ENCODE measurements at places on chromosomes 12 and 14.
A peak's percentile ranks its signal among the peaks of the same experiment; 100 is the strongest.

DNA sequence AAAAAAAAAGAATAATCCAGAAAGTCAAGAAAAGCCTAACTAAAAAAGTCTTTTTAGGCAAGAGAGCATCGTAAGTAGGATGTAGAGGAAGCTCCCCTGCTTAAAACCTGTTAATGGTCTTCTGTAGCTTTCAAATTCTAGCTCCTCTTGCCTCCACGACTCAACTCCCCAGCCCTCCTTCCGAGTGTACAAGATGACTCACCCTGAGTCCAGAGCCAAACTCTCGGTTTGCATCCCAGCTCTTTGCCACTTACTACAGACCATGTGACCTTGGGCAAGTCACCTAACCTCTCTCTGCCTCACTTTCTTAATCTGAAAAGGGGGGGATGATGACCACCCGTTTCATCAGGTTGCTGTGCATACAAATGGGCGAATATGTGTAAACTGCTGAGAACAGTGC lies 460.4 kb downstream of the DPF3 start:
- no peak for DNase-seq

GRCh38 chr12:117821480-117822175 lies 147.2 kb downstream of the KSR2 start:
- DNase-seq, result no peak

GRCh38 chr14:93880021-93880820 lies 46.9 kb upstream of the FAM181A start:
- DNase-seq, result no peak

DNA sequence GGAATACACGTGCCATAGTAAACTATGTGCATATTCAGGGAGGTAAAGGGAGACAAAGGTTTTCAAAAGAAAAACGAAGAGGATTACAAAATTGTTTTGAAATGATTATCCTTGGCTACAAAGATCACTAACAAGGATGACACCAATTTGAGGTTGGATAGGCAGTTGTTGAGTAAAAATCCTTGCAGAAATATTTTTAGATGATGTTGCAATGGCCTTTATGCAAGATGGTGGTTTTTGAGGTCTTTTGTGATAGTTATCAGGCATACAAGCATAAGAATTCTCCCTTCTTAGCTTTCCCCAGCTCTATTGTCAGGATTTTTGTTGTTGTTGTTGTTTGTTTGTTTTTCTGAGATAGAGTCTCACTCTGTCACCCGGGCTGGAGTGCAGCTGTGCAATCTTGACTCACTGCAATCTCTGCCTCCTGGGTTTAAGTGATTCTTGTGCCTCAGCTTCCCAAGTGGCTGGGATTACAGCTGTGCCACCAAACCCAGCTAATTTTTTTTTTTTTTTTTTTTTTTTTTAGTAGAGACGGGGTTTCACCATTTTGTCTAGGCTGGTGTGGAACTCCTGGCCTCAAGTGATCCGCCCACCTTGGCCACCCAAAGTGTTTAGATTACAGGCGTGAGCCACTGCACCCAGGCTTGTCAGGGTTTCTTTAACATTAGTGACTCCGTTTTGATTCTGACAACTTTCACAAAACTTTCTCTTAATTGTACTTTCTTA lies 7.8 kb downstream of the RNASE1 start:
- DNase-seq, result no peak

- no peak for DNase-seq
These were observed 244.8 kb downstream of the IPO8 start for GRCh38 chr12:30450872-30451271.

DNA sequence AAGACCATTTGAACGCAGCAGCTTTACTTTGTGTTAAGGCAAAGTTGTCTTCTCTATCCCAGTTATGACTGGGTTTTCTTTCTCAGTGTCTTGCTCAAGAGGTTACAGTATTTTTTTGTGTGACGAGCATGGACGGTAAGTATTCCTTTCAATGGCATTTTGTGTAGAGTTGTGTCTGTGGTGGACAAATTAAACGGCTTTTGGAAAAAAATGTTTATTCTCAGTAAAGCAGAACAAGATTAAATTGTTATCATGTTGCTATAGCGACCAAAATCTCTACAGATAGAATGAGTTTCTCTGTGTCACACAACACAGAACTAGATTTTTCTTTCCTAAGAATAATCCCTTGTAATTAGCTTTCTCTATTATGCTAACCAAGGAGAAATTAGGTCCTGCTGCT lies 417.1 kb downstream of the AEBP2 start:
- DNase-seq, result no peak

GRCh38 chr12:42090899-42091298 lies 53.8 kb downstream of the GXYLT1 start:
- no peak for DNase-seq

DNA sequence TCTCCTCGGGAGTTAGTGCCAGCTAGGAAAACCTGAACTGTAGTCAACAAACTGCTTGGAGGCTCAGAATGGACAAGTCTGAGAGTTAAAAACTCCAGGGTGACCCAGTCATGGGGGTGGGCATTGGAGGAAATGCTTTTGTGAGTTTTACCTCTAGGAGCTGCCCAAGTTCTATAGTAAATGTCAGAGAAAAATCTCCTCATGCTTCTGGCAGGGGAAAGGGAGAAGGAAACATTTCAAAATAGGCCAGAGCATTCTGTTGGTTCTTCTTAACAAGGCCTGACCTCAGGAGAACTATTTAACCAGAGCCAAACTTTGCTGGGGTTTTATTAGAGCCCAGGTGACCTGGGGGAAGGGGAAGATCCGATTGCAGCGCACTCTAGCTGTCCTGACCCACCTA lies 12.3 kb downstream of the NINJ2 start:
- DNase-seq, result no peak

DNA sequence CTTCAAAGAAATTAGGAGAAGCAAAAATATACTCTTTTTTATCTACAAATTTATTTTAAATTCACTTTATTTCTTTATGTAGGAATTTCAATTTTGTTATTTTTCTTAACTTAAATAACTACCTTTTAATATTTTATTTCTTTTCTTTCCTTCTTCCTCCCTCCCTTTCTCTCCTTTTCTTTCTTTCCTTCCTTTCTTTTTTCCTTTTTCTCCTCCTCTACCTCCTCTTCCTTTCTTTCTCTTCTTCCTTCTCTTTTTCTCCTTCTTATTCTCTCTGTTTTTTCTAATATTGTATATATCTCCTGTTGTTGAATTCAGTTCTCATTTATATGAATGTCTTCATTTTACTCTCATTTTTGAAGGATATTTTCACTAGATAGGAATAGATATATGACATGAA lies 127.6 kb downstream of the MIPOL1 start:
- no peak for DNase-seq

DNA sequence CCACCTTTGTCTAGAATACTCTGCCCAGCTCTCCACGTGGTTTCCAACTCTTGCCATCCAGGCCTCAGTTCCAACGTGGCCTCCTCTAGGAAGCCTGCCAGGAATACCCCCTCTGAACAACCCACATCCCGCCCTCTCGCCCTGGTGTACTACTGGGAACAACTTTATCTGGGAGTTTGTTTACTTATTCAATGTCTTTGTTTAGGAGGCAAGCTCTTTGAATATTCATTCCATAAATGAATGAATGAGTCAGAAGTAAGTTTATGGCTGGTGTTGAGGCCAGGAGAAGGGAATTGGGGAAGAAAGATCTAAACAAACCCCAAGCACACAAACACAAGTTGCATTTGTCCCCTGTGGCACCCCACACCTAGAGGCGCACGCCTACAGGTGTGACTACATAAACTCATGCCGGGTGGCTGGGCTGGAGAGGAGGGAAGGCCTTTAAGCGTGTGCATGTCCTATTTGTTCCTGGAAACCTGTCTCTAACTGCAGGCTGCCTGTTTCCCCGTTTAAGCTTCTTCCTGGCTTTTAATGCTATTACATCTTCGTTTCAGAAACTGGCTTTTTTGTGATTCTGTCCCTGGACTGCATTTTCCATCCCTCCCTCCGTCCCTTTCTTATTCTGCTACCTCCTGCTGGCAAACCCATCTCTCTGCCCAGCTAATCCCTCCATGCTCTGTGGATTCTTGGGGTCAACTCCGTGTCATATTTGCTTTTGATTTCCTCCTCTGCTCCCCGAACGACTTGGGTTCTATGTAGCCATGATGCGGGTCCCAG lies 57.9 kb downstream of the FZD10 start:
- no peak for DNase-seq

GRCh38 chr12:118714051-118714460 lies 267.3 kb upstream of the SRRM4 start:
- DNase-seq, result peak; percentile 74

DNA sequence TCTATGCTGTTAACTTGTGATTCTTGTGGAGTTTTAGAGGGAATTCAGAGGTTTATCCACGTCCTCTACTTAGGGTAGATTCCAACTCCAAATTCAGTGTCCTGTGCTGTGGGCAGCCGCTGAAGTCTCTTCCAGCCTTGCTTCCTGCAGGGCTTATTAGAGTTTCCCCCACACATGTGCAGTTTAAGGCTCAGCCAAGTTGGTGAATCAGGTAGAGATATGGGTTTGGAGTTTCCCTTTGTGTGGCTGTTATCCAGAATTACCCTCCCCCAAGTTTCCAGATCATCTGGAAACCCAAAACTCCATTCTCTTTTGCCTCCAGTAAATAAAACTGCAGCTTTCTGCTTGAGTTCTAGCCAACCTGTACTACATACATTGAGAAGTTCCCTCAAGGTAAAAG lies 853.7 kb downstream of the GALC start:
- no peak for DNase-seq

- DNase-seq, result no peak
These were observed 57.8 kb downstream of the TMEM117 start for GRCh38 chr12:43893670-43894069.

- no peak for DNase-seq
These were observed 33.2 kb downstream of the TMEM30B start for GRCh38 chr14:61247935-61248334.

DNA sequence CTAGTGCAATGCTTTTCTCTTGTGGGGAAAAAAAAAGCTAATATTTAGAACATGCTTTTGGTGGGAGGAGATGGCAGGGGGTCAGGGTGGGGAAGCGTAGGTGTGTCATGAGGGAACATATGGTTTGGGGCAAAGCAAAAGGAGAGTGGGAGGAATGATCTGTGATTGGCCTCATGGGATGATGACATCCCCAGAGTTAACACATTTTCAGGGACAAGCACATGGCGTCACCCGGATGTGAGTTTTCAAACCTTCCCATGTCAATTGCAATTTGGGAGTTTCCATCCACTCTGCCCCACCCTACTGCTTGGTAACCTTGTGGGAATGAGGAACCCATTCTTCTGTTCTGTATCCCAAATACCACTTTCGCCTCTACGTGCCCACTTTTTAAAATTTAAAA lies 164.2 kb downstream of the SSPN start:
- DNase-seq, result no peak

GRCh38 chr12:103455020-103455763 lies 40.6 kb downstream of the C12orf42 start:
- DNase-seq, result no peak

- no peak for DNase-seq
These were observed 195.2 kb upstream of the LRIG3 start for GRCh38 chr12:59115526-59115925.

GRCh38 chr14:61643555-61643954 lies 51.8 kb upstream of the HIF1A start:
- DNase-seq, result no peak

GRCh38 chr14:100677554-100678468 lies 48.9 kb upstream of the DLK1 start:
- DNase-seq, result peak; percentile 34

- DNase-seq, result no peak
These were observed 467 bp upstream of the JAG2 start for GRCh38 chr14:105168979-105169507.

DNA sequence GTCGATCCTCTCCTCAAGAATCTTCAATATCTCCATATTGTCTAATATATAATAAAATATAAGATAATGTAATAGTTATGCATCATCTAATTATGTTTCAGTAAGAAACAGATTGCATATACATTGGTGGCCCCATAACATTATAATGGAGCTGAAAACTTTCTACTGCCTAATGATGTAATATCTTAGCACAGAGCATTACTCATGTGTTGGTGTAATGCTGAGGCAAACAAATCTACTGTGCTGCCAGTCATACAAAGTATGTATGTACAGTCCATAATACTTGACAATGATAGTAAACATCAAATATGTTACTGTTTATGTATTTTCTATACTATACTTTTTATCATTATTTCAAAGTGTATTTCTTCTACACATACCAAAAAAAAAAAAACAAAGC lies 128.7 kb downstream of the CPNE8 start:
- no peak for DNase-seq

DNA sequence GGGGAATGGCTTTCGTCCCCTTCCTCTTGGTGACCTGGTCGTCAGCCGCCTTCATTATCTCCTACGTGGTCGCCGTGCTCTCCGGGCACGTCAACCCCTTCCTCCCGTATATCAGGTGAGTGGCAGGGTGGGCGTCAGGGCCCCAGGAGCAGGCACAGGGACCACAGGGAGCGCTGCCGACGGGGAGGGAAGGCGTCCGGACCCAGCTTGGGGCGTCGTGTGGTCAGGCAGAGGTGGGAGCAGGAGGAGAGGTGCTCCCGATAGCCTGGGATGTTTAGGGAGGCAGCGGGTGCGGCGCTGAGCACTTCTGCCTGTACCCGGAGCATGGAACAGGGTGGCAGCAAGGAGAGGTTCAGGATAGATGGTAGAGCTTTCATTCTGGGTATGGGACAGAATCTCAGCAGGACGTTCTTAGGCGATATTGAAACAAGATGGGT lies 444 bp downstream of the DRAM1 start:
- no peak for DNase-seq

DNA sequence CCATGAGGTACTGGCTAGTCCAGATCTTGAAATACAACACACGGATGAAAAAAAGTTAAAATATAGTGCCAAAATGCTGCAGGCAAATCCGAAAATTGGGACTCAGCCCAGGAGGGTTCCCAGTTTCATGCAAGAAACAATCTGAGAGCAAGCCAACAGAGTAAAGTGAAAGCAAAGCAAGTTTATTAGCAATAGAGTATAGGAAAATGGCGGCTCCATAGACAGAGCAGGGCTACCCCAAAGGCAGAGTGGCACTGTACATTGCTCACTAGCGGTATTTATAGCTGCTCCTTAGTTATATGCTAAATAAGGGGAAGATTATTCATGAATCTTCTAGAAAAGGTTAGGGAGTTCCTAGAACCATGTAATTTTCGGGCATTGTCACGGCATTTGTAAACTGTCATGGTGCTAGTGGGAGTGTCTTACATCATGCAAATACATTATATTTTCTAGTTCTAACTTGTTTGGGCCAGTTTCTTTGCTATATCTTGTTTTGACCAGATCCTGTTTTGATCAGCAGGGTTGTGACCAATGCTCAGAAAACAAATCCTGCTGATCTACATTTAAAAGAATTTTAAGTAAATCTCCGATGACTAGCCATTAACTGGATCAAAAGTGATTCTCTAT lies 29.1 kb downstream of the RECQL start:
- DNase-seq, result no peak

GRCh38 chr14:33563191-33563900 lies 387.5 kb downstream of the EGLN3 start:
- no peak for DNase-seq

GRCh38 chr14:100450049-100450448 lies 126.9 kb downstream of the SLC25A47 start:
- DNase-seq, result no peak

DNA sequence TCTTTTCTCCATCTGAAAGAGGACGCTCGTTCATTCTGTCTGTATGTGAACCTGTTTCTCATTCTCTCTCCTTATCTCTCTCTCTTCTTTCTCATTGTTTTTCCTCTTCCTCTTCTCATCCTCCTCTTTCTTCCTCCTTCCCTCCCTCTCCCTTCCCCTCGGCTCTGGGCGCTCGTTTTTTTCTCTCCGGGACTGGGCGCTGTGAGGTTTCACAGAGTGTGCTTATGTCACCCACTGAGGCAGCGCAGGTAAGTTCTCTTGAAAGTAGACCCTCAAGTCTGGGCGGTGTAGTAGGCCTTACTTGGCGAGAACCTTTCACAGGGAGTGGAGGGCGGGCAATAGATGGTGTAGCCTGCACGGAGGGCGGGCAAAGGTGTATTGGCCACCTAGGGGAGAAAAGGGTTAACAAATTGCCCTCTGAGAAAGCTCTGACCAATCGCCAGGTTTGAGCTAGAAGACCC lies 4.5 kb upstream of the SIX1 start:
- DNase-seq, result no peak

All from NCI-H510A treated with DMSO at 0.1 percent for 48 hours (cell line).